ENCODE measurements at places on chromosomes 12 and 14.

GRCh38 chr12:6786416-6787094 lies 2.8 kb upstream of the CD4 start:
- DNase-seq, result no peak

- no peak for DNase-seq
These were observed 394.3 kb downstream of the EGLN3 start for GRCh38 chr14:33556382-33557121.

DNA sequence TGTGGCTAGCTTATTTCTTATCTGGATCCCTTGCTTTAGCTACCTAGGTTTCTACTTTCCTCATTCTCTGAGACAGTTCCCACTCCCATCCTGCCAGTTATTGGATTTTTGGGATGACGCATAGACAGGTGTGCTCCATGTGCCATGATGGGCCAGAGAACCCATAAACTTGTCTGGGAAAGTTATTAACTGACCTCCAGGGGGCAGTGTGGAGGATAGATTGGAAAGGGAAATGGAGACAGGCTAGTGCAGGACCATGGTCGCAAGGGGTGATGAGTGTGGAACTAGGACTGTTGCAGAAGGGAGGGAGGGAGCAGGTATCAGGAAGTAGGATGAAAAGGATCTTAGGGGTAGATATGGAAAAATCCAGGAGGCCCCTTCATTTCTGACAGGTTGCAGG lies 80.3 kb downstream of the ESRRB start:
- peak; percentile 30 for DNase-seq

DNA sequence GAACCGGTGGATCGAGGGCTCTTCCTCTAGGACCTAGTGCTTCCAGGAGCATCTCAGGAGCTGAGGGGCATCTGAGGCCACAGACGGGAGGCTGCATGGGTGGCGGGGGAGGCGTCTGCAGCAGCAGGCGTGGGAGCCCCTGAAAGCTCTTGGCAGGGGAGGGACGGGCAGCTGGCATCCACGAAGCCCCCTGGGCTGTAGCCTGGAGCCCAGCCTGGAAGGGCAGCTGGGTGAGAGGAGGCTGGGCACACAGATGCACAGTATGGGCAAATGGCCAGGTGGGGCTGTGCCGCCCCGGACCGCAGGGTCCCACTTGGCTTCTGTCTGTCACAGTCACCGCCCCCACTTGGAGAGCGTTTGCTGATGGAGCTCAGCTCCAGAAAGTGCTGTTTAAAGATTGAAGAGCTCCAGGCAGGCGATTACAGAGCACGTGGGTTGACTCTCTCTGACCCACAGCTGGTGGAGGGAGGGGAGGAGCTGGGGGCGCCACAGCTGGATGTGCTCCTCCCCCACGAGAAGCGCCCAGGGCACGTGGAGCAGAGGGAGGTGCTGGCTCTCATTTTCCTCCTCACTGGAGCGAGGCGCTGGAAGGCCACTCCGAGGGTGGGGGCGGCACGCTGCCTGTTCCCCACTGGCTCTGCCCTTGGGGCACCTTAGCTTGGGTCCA lies 155.0 kb upstream of the C14orf180 start:
- no peak for DNase-seq

GRCh38 chr14:83918546-83918945 lies 1611.4 kb upstream of the FLRT2 start:
- no peak for DNase-seq

DNA sequence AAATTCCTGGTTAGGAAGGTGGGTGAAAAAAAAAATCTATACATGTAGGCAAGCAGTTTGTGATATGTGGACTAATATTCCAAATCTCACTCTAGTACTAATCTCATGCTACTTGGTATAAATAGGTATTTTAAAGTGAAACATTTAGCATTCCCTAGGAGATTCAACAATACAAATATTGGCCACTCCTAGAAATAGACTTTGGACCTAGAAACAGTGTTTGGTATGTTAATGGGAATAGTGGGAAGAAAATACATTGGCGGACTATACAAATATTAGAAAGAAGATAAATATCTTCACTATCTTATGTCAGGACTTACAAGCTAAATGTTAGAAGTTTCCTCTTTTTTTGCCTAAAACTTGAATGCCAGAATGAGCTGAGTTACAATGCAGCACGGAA lies 28.2 kb downstream of the HIGD1C start:
- no peak for DNase-seq

DNA sequence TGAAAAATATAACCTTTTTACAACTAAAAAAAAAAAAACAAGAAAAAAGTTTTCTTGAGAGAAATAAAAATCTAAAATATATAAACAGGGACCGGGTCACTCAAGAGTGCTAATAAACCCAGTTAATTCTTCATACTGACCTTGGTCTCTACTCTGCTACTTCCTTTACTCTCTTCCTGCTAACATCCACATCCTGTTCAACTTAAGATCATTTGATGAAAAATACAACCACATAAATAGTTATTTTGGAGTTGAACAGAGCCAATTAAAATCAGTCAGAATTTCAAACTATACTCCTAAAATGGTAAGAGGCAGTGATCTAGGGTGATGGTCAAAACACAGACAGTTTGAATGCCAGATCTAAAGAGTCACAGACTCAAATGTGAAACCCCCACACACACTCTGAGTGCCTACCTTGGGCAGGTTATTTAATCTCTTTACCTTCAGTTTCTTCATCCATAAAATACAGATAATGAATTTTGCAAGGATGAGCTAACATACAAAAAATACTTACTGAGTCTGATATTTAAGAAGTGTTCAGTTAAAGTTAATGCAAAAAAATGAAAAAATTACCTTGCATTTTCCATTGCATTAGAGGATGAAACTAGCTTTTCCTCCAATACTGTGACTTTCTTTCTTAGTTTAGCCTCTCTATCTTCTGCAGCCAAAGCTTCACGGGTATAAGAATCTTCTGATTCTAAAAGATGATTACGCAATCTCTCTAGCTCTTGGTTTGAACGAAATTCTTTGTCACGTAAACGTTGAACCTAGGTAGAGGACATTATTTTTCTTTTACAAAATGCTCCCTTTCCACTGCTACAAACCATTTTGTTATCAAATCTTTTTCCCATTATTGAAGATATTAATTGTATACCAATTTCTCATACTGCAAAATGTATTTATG lies 40.9 kb downstream of the TRIP11 start:
- no peak for DNase-seq

- no peak for DNase-seq
These were observed 86.5 kb upstream of the ZFP36L1 start for GRCh38 chr14:68879321-68879781.

GRCh38 chr14:94042433-94043091 lies 16.4 kb downstream of the OTUB2 start:
- DNase-seq, result no peak

GRCh38 chr12:32080435-32080834 lies 26.2 kb upstream of the BICD1 start:
- no peak for DNase-seq

DNA sequence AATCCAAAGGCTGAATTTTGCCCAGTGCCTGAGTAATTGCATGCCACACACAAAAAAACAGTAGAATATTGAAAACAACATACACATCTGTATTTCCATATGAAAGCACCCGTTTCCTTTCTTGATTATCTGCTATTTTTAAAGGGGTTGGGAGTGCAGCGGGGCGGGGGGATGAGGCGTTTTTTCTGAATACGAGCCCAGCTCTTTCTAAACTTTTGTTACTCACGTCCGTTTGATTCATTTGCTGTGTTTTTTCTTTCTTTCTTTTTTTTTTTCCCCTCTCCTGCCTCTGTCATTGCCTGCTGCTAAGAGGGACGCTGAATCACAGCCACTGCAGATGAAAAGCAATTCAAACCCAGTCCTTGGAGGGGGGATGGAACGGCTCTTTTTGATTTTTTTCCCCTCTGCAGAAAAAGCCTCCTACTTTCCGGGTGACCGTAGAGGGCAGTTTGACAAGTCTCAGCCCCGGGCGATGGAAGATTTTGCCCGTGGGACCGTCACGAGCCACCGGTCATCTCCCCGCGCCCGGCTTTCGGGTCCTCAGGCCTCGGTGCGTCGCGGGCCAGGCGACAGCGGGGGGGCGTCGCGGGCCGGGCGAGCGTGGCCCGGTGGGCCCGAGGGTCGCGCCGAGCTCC lies 572 bp upstream of the RASSF8 start:
- no peak for DNase-seq

DNA sequence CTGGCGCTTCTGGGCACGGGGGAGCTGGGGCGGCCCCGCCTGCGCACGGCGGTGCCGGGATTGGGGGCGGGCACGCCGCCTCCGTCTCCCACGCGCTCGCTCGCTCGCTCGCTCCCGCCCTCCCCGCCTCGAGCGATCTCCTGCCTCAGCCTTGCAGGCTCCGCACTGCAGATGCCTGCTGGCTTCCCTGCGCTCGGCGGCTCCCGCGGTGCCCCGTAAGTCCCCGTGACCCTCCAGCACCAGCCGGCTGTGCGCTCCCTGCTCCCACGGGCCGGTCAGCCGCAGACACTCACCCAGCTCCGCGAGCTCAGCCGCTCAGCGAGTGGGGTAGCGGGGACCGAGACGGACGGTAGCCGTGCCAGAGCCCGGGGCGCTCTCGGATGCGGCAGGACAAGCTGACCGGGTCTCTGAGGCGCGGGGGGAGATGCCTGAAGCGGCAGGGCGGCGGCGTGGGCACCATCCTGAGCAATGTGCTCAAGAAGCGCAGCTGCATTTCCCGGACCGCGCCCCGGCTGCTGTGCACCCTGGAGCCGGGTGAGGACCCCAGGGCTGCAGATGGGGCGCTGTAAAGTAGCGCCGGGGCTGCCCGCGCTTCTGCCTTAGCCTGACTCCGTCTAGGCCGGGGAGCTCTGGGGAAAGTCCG lies at the start of gene TBC1D30:
TSS of gene TBC1D30 (plus strand) at position 148 of the 643 bp plus-strand sequence. CDS start at position 381, 233 bp downstream.
- peak; percentile 20 for DNase-seq

DNA sequence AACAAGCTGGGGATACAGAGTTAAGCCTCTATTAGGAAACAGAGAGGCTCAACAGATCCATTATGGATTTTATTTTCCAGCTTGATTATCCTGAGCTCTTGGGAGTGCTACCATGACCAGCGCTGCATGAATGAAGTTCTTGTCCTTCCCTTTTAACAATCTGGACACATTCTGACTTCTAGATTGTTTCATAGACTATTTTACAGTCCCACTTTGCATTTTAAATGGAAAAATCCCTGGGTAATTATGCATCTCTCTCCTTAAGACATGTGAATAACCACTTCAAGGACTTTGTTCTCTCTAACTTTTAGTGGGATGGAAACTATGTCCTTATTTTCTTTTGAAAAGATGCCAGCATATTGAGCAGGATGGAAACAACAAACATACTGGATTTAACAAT lies 2.0 kb downstream of the CCDC198 start:
- DNase-seq, result no peak

DNA sequence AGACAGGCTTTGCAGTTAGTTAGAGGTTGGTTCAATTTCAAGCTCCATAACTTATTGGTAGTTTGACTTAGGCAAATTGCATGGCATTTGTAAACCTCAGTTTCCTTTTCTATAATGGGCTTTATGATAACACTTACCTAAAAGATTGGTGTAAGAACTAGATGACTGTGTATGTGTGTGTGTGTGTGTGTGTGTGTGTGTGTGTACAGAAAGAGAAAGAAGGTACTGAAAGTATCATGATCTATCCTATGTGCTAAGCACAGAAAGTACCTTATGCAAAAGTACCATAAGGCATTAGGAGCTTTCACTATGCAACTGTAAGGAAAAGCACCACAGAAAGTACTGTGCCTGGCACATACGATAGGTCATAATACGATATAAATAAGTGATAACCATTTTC lies 304.3 kb upstream of the KITLG start:
- DNase-seq, result no peak

GRCh38 chr14:88614218-88614907 lies 51.5 kb downstream of the ZC3H14 start:
- DNase-seq, result no peak

GRCh38 chr12:27575762-27576118 lies 51.7 kb downstream of the PPFIBP1 start:
- no peak for DNase-seq

GRCh38 chr12:20383612-20384011 lies 15.3 kb downstream of the PDE3A start:
- DNase-seq, result no peak

DNA sequence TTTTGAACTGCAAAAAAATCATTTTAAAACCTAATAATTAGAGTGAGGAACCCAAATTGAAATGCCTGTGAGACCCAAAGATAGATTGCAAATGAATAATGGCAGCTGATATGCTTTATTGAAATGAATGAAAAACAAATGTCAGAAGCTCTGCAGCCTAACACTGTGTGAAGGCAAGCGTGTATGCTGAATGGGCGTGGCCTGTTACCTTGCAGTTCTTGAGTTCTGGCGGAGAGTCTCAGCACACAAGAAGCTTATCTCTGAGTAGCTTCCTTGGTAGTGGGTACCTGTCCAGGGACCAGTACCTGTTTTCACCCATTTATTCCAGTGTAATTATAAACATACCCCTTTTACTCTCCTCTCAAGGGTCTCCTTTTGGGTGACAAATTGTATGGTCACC lies 341.2 kb downstream of the NPAS3 start:
- DNase-seq, result no peak

DNA sequence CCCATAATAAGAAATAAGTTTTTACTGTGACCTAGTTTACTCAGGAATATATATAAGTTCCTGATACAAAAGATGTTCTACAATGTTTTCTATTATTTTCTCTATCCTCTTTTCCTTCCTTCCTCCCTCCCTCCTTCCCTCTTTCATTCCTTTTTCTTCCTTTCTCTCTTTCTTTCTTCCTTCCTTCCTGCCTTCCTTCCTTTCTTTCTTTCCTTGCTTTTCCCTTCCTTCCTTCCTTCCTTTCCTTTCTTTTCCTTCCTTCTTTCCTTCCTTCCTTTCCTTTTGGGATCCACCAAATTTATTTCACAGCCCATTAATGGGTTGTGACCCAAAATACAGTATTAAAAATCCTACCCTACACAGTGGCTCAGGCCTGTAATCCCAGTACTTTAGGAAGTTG lies 3.9 kb upstream of the VDR start:
- DNase-seq, result no peak

- no peak for DNase-seq
These were observed 77.8 kb downstream of the FERMT2 start for GRCh38 chr14:52873065-52873464.

DNA sequence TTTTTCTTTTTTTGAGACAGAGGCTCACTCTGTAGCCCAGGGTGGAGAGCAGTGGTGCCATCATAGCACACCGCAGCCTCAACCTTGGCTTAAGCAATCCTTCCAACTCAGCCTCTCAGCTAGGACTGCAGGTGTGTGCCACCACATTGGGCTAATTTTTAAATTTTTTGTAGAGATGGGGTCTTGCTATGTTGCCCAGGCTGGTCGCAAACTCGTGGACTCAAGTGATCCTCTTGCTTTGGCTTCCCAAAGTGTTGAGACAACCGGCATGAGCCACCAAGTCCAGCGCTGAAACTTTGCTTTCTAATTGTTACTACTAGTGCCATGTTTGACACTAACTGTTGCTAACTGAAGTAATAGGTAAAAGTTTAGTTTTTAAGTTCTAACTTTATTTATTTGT lies 8.0 kb downstream of the RNF10 start:
- DNase-seq, result no peak
